ENCODE measurements at places on chromosomes 6 and 20.

DNA sequence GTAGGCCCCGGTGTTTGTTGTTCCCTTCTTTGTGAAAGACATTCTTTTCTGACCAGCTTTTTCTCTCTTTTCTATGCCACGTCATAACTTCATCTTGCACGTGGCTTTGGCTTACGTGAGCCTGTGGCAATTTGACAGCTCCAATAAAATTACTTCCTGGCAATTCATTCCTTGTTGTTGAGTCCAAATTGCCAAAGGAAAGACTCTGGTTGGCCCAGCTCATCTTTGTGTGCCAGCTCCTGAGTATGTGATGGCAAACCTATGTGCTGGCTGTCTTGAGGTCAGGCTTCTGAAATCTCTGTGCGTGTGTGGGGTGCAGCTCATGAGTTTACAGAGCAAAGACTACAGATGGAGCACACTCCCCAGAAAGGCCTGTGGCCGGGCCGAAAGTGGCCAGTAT is 272.5 kb upstream of the SGK1 start:
- DNase-seq, result no peak

GRCh38 chr20:62170536-62170935 is 12.3 kb upstream of the MTG2 start:
- DNase-seq, result no peak

- DNase-seq, result no peak
Measured at GRCh38 chr6:102390541-102390940, 997.0 kb downstream of the GRIK2 start.

- no peak for DNase-seq
Measured at GRCh38 chr6:44740566-44741120, 353.1 kb downstream of the CDC5L start.

GRCh38 chr20:39716796-39717341 is 754.7 kb downstream of the DHX35 start:
- no peak for DNase-seq

- no peak for DNase-seq
Measured at GRCh38 chr6:67887419-67887746, 747.7 kb upstream of the ADGRB3 start.

- no peak for DNase-seq
Measured at GRCh38 chr6:7159790-7160525, 52.2 kb downstream of the RREB1 start.

DNA sequence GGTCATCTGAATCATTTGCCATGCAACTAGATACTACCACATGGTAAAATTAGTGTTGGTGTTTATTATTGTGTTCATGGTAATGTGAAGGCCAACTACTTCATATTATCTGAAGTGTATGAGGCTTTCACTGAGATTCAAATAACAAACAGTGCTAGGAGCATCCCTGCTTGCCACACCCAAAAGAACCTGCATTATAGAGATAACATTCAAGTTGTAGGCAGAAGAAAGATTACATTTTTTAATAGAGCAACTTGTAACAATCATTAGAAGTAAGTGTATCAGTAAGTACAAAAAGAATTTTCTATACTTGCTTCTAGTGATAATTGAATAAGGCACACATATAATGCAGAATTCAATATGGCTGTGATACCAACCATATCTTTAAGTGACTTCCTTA is 49.8 kb downstream of the BCKDHB start:
- no peak for DNase-seq

GRCh38 chr6:11208267-11208666 is 24.2 kb downstream of the NEDD9 start:
- no peak for DNase-seq

- no peak for DNase-seq
Measured at GRCh38 chr6:1390946-1391799, 1.8 kb downstream of the FOXF2 start.

DNA sequence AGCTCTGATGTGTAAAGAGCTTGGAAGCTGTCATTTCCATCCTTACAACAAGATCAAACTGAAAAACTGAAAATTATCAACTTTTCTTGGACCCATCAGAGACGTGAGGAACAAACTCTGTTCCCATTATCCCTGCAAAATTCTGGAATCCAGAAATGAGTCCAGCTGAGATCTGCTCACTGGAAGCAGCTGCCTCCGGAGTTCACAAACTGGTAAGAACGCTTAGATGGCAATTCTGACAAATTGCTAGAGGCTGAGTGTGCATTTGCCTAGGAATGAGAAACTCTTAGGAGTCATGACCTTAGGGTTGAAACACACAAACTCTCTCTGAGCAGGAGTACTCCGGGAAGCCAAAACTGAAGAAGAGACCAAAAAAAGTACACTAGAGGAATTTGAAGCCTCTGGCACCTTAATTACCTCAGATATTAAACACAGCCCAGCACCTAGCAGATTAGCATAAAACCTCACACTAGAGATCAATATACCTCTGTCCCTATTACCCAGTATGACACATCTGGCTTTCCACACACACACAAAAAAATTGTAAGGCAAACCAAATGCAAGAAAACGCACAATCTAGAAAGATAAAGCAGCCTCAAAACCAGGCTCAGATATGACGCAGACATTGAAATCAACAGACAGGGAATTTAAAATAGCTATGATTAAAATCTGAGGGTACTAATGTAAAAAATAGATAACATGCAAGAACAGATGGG is 233.5 kb upstream of the SGK1 start:
- DNase-seq, result peak; percentile 24

GRCh38 chr20:50788045-50788991 is 6.5 kb upstream of the BCAS4 start:
- DNase-seq, result peak; percentile 49

- no peak for DNase-seq
Measured at GRCh38 chr6:15901141-15902115, 227.5 kb upstream of the MYLIP start.

DNA sequence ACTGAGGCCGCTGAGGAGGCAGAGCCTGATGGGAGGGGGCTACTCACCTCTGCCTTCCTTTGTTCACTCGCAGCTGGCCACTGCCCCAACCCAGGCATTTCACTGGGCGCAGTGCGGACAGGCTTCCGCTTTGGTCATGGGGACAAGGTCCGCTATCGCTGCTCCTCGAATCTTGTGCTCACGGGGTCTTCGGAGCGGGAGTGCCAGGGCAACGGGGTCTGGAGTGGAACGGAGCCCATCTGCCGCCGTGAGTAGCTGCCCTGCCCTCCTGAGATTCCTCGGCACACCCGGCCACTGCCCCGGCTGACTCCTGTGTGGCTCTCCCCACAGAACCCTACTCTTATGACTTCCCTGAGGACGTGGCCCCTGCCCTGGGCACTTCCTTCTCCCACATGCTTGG is 6.0 kb downstream of the C2 start:
- no peak for DNase-seq
